Activated CD8-positive, alpha-beta memory T cell treated with anti-CD3 and anti-CD28 coated beads, Interleukin-2, amount 10 ng/mL, durations not matched to agents 7 days and 5 days (primary cell): ENCODE measurements at places on chromosomes 6 and 20. TPM values are rescaled to one million over a fixed set of nuclear protein-coding genes. Genes with fewer than 3 reads are reported as not detected.

GRCh38 chr6:18447552-18447951 is 60.4 kb downstream of the RNF144B start:
- no peaks in the 10 kb centered on the region for H3K27me3 ChIP-seq
- no peaks in the 10 kb centered on the region for H3K4me1 ChIP-seq
- no peaks in the 10 kb centered on the region for H3K36me3 ChIP-seq
- DNase-seq = no peak

DNA sequence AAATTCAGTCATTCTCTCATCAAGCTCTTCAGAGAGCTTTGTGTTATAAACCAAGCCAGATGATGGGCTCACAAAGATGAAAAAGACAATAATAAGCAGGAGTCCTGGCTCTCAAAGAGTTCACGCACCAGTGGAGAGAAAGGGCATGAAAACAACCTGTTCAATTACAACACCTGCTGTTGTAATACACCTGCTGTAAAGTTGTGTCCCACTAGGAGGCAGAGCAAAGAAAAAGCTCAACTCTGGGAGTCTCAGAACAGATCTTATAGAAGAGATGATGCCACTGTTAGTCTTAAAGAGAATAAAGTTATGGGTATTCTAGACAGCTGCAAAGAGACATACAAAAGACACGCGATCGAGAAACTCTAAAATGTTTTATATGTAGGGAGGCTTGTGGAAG is 100.6 kb downstream of the DCDC2 start:
- peaks cover 1% of the 10 kb centered on the region for H3K4me1 ChIP-seq
- H3K4me3 ChIP-seq = no peak overlapping the region
- no peak overlapping the region for H3K27ac ChIP-seq
- H3K36me3 ChIP-seq = no peaks in the 10 kb centered on the region
- H3K27me3 ChIP-seq = peaks cover 3% of the 10 kb centered on the region

DNA sequence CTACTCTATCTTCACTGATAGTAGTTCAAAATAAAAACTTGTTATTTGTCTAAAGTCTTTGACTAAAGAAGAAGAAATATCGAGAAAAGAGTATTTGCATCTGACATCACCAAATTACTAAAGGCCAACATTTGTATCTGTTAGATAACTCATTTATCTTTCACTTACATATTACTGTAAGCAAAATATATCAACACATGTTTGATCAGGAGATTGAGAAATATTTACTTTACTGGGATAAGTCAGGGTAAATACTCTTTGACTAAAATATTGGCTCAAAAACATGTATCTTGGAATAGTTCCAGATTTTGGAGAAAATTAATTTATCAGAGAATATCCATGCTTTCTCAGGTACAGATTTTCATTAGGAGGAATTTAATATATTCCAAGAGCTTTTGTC is 306.0 kb downstream of the TENT5A start:
- H3K36me3 ChIP-seq = no peaks in the 10 kb centered on the region
- DNase-seq = no peak
- no peak overlapping the region for H3K27ac ChIP-seq
- no peaks in the 10 kb centered on the region for H3K4me1 ChIP-seq
- H3K4me3 ChIP-seq = no peak overlapping the region

Gene PAK1IP1
- total RNA-seq = 13.1 TPM

DNA sequence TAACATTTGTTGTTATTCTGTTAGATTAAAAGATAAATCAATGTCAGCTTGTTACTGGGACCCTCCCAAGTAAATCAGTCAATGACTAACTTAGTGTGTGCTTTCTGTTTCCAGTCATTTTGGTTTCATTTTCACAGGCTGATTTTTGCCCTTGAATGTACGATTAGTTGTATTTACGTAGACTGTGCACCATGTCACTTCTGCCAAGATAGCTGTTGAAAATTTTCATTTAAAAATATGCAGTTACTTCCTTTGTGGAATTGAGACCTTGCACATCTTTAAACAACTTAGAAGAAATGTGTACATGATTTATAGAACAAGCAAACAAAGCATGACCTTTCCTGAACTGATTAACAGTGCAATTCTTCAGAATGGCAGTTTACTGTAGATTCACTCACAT is 944.8 kb upstream of the CITED2 start:
- H3K27ac ChIP-seq = no peak overlapping the region
- no peak overlapping the region for H3K4me3 ChIP-seq
- H3K36me3 ChIP-seq = no peaks in the 10 kb centered on the region
- peaks cover 4% of the 10 kb centered on the region for H3K4me1 ChIP-seq
- peaks cover 5% of the 10 kb centered on the region for H3K27me3 ChIP-seq
- no peak for DNase-seq

Gene CRISP3
- total RNA-seq = not detected

DNA sequence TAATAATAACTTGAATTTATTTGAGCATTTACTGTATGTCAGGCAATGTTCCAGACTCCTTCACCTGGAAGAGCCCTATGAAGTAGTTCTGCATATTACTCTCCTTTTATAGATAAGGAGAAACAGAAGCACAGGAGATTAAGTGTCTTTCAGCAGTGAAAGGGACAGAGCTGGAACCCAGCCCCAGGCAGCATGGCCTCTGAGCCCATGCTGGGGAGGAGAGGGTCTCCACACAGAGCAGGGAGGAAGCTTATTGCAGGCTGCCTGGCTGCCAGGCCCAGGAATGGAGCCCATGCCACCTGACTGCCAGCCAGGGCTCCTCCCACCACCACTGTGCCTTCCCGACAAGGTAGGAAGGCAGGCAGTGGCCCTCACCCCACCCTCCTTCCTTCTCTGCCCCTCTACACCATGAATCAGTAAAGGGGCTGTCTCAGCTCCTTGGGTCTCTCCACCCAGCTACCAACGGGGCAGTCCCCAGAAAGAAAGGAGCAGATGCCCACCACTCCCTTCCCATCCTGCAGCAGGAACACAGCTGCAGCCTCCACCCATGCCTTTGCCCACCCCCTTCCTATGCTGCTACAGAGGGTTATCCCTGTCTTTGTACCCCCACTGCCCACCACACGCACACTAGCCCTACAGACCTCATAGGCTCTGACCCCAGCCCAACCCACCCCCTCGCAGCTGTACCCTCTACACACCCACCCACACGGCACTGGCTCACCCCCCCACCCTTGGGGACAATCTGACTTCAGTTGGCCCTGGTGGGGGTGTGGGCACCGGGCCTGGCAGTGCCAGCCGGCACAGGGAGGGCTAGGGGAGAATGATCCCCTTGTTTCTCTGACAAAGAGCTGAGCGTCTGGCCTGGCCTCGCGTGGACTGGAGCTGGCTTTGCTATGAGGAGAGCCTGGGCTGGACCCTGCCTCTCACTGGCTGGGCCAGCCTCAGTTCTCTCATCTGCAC is 41.8 kb downstream of the TFEB start:
- H3K27ac ChIP-seq = no peak overlapping the region
- H3K27me3 ChIP-seq = no peaks in the 10 kb centered on the region
- H3K4me3 ChIP-seq = no peak overlapping the region

DNA sequence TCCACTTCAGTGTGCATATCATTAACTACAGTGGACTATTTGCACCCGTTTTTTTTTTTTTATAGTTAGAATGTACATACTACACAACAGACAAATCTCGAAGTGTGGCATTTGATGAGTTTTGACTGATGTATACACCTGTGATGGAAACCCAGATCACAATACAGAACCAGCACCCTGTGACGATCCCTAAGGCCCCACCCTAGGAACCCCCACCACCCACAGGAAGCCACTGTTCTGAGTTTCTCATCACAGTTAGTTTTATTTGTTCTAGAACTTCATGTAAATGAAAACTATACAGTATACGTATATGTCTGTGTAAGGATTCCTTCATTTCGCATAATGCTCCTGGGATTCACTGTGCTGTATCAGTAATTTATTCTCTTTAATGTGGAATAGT is 102.8 kb downstream of the IRF4 start:
- H3K4me3 ChIP-seq = no peak overlapping the region
- peak overlapping the region; percentile 91 for H3K27ac ChIP-seq
- H3K4me1 ChIP-seq = peaks cover 91% of the 10 kb centered on the region
- no peaks in the 10 kb centered on the region for H3K27me3 ChIP-seq
- DNase-seq = no peak

Gene SOBP
- total RNA-seq = 2.0 TPM

DNA sequence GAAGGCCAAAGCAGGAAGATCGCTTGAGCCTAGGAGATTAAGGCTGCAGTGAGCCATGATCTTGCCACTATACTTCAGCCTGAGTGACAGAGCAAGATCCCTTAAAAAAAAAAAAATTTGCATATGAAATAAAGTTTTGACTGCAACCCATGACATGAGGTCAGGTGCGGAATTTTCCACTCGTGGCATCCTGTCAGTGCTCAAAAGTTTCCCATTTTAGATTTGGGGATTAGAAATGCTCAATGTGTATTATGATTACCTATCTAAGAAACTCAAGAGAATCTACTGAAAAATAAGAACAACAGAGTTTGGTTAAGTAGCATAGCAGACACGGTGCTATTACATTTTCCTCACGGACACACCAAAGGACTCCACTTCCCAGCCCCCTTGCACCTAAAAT is 11.7 kb downstream of the SLC23A2 start:
- no peaks in the 10 kb centered on the region for H3K27me3 ChIP-seq
- DNase-seq = no peak
- no peak overlapping the region for H3K27ac ChIP-seq
- peaks cover 6% of the 10 kb centered on the region for H3K4me1 ChIP-seq
- H3K4me3 ChIP-seq = no peak overlapping the region

Gene OXT
- not detected for total RNA-seq

DNA sequence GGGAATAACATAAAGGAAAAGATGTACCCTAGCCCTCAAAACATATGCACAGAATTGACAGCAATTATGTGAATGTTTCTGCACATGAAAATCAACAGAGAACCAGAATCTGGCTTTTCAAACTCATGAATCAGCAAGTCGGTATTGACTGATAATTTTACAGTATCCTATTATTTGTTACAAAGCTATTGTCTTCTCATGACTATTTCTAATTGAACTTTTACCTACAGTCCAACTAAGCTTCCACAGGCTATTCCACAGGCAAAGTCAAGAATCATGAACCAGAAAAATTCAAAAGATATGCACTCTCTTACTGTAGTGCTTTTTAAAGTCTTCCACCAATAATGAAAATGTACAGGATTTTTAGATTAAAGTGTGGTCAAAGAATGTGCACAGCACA is 49.1 kb upstream of the DST start:
- H3K27ac ChIP-seq = no peak overlapping the region
- DNase-seq = no peak
- H3K4me3 ChIP-seq = no peak overlapping the region
- H3K36me3 ChIP-seq = no peaks in the 10 kb centered on the region
- no peaks in the 10 kb centered on the region for H3K4me1 ChIP-seq

DNA sequence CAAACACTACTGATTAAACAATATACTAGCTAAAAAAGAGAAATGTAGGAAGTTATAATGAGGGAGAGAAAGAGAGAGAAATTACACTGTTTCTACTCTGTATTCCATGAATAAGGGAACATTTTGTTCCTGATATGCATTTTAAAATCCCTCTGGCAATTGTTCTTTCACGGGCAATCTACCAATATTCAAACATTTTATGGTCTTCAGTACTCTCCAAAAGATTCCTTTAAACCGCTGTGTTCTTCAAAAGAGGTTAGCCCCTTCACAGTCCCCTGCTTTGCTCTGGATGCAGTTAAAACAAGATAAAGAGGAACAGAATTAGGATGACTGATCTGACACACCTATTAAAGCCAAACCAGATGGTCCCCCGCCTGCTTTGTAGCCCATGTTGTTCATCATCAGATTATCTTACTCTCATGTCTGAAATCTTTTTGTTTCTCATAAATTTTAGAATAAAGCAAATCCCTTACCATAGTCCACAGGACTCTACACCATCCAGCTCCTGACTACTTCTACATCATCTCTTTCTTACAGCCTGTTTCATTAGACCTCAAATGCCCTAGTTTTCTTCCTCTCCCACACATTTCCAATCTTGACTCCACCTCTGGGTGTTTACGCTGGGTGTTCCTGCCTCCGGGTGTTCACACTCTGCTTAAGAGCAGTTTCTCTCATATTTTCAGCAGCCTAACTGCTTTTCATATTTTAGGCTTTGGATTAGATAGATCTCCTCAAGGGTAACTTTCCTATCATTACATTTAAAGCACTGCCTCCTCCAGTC is 399.7 kb downstream of the COL12A1 start:
- H3K27ac ChIP-seq = no peak overlapping the region
- no peak for DNase-seq
- H3K4me1 ChIP-seq = no peaks in the 10 kb centered on the region
- no peaks in the 10 kb centered on the region for H3K27me3 ChIP-seq
- no peak overlapping the region for H3K4me3 ChIP-seq

DNA sequence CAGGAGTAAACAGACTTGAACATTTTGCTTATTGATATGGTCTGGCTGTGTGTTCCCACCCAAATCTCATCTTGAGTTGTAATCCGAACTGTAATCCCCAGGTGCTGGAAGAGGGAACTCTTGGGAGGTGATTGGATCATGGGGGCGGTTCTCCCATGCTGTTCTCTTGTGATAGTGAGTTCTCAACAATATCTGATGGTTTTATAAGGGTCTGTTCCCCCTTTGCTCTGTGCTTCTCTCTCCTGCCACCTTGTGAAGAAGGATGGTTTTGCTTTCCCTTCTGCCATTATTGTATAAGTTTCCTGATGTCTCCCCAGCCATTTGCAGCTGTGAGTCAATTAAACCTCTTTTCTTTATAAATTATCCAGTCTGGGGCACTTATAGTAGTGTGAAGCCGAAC is 40.0 kb downstream of the MYLIP start:
- no peaks in the 10 kb centered on the region for H3K36me3 ChIP-seq
- peaks cover 34% of the 10 kb centered on the region for H3K27me3 ChIP-seq
- no peak overlapping the region for H3K4me3 ChIP-seq
- peaks cover 20% of the 10 kb centered on the region for H3K4me1 ChIP-seq
- H3K27ac ChIP-seq = no peak overlapping the region

GRCh38 chr20:52313341-52313963 is 121.9 kb upstream of the ZFP64 start:
- H3K4me3 ChIP-seq = no peak overlapping the region
- H3K27me3 ChIP-seq = peaks cover 3% of the 10 kb centered on the region
- no peak overlapping the region for H3K27ac ChIP-seq
- DNase-seq = no peak

DNA sequence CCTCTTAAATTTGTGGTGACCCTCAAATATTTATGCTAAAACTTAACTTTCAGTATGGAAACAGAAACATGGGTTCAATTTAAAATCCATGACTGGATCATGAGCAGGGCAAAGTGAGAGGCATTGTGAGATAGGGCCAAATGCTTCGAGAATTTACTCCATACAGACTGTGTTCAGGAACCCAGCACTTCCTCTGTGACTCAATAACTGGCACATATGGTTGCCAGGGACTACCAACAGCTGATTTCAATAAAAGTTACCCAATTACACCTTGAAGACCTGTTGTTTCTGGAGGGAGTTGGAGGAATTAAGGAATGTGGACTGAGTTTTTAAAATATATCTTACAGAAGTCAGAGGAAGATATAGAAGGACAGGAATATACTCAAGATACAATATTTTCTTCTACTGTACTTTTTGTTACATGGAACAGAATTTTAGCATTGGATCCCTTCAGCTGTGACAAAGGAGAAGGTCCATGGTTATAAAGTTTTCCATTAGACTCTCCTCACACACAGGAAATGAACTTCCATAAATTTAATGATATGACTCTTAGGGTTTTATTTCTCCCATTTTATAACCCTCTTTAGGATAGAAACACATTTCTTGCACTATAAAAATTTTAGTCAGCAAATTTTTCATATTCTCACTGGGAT is 258.5 kb downstream of the KHDC1L start:
- no peak overlapping the region for H3K4me3 ChIP-seq
- DNase-seq = no peak
- H3K27me3 ChIP-seq = no peaks in the 10 kb centered on the region

Gene MATN4
- total RNA-seq = 2.2 TPM

GRCh38 chr20:54995011-54995410 is 519.6 kb downstream of the DOK5 start:
- no peak for DNase-seq
- no peaks in the 10 kb centered on the region for H3K27me3 ChIP-seq
- H3K4me1 ChIP-seq = no peaks in the 10 kb centered on the region
- no peak overlapping the region for H3K4me3 ChIP-seq
- no peaks in the 10 kb centered on the region for H3K36me3 ChIP-seq

Gene CTAGE9
- total RNA-seq = not detected
